ENCODE measurements at places on chromosomes 2 and 18. TPM values are rescaled to one million over a fixed set of nuclear protein-coding genes. Genes with fewer than 3 reads are reported as not detected.

IER3IP1 gene
- total RNA-seq = 20.4 TPM

GRCh38 chr2:106858810-106859209 lies 27.2 kb downstream of the ST6GAL2 start:
- DNase-seq = no peak
- H3K27ac ChIP-seq = no peak overlapping the region
- no peaks in the 10 kb centered on the region for H3K27me3 ChIP-seq
- H3K4me3 ChIP-seq = no peak overlapping the region

- H3K4me3 ChIP-seq = no peak overlapping the region
- DNase-seq = no peak
- no peaks in the 10 kb centered on the region for H3K36me3 ChIP-seq
- H3K27ac ChIP-seq = no peak overlapping the region
- H3K4me1 ChIP-seq = no peaks in the 10 kb centered on the region
- H3K27me3 ChIP-seq = no peaks in the 10 kb centered on the region
These were observed 403.9 kb upstream of the FANCL start for GRCh38 chr2:58645017-58645416.

GRCh38 chr2:137865954-137866540 lies 98.2 kb upstream of the HNMT start:
- no peaks in the 10 kb centered on the region for H3K27me3 ChIP-seq
- peak; percentile 70 for DNase-seq
- no peaks in the 10 kb centered on the region for H3K4me1 ChIP-seq
- no peak overlapping the region for H3K4me3 ChIP-seq
- no peak overlapping the region for H3K27ac ChIP-seq

IL18R1 gene
- 1.5 TPM for total RNA-seq

DNA sequence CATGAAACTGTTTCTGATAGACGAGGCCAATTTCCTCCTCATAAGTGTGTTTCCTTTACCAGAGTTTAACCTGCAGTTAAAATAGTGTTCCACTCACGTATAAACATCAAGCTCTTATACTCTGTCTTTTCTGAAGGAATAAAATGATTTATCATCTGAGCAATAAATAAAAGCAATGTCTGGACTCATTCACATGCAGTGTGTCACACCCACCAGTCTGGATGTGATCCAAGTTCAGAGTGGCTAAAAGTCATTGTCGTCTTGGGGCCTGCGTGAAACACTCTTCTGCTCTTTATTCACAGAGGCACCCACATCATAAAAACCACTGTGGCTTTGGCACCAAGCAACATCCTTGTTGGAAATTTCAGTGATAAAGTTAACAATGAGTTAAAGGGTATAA lies 19.5 kb upstream of the SLC9A4 start:
- DNase-seq = no peak
- H3K4me3 ChIP-seq = no peak overlapping the region
- no peaks in the 10 kb centered on the region for H3K27me3 ChIP-seq
- H3K4me1 ChIP-seq = no peaks in the 10 kb centered on the region
- no peaks in the 10 kb centered on the region for H3K36me3 ChIP-seq

DNA sequence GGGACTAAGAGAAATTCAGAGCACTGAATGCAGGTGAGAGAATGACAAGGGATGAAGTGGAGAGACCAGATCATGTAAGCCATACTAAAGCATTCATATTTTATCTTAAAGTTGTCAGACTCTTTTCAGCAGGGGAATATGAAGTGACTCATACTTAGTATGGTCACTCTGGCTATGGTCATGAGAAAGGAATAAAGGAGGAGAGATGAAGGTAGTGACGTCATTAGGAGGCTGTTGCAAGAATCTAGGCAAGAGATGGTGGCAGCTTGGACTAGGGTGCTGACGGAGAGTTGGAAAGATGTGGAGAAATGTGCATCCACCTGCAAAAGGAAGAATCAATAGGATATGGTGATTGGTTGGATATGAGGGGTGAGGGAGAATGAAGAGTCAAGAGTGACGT lies 203.2 kb upstream of the ACVR2A start:
- H3K36me3 ChIP-seq = no peaks in the 10 kb centered on the region
- DNase-seq = no peak
- H3K4me3 ChIP-seq = no peak overlapping the region
- H3K27me3 ChIP-seq = no peaks in the 10 kb centered on the region
- H3K4me1 ChIP-seq = peaks cover 10% of the 10 kb centered on the region

CNTNAP5 gene
- not detected for total RNA-seq

HAAO gene
- total RNA-seq = 1.5 TPM

DNA sequence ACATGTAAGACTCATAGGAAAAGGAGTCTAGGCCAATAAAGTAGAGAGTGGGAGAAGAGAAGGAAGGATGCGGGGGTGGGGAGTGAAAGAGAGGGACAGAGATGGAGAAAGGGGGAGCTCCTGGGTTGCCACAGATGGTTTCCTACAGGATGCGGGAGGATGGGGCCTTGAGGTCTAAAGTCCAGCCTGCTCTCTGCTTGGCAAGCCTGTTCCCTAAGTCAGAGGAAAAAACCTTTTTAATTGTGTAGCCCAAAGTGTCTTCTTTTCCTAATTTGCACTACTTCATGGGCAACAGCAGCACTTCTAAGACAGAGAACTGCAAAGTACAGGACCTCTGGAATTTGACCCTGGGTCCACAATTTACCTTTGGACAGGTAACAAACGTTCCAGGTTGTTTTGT lies 1.4 kb upstream of the FAM110C start:
- peaks cover 34% of the 10 kb centered on the region for H3K4me1 ChIP-seq
- no peaks in the 10 kb centered on the region for H3K27me3 ChIP-seq
- peak overlapping the region; percentile 95 for H3K27ac ChIP-seq
- DNase-seq = peak; percentile 38
- peaks cover 48% of the 10 kb centered on the region for H3K36me3 ChIP-seq
- peak overlapping the region; percentile 76 for H3K4me3 ChIP-seq

ALLC gene
- not detected for total RNA-seq

- H3K27ac ChIP-seq = no peak overlapping the region
- H3K27me3 ChIP-seq = no peaks in the 10 kb centered on the region
- H3K36me3 ChIP-seq = no peaks in the 10 kb centered on the region
- no peak for DNase-seq
- H3K4me1 ChIP-seq = no peaks in the 10 kb centered on the region
- H3K4me3 ChIP-seq = no peak overlapping the region
These were observed 32.5 kb downstream of the DPP4 start for GRCh38 chr2:162041485-162041884.

DNA sequence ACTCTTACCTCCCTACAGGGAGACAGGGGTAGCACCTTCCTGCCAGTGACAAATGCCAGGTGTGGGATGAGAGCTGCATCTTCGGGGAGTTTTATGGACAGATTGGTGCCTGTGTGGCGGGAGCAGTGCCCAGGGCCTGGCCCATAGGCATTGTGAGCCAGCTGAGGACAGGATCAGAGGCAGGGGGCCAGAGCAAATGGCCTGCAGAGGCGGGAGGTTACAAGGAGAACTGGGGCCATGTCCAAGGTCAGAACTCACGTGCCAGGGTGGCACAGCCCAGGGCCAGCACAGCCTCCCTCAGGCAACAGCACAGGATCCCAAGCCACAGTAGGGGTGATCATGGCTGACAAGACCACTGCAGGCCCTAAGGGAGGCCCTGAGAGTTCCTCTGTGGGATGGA lies 40.2 kb upstream of the MCFD2 start:
- H3K4me3 ChIP-seq = peak overlapping the region; percentile 7
- DNase-seq = no peak
- peak overlapping the region; percentile 45 for H3K27ac ChIP-seq
- H3K36me3 ChIP-seq = peaks cover 25% of the 10 kb centered on the region

DNA sequence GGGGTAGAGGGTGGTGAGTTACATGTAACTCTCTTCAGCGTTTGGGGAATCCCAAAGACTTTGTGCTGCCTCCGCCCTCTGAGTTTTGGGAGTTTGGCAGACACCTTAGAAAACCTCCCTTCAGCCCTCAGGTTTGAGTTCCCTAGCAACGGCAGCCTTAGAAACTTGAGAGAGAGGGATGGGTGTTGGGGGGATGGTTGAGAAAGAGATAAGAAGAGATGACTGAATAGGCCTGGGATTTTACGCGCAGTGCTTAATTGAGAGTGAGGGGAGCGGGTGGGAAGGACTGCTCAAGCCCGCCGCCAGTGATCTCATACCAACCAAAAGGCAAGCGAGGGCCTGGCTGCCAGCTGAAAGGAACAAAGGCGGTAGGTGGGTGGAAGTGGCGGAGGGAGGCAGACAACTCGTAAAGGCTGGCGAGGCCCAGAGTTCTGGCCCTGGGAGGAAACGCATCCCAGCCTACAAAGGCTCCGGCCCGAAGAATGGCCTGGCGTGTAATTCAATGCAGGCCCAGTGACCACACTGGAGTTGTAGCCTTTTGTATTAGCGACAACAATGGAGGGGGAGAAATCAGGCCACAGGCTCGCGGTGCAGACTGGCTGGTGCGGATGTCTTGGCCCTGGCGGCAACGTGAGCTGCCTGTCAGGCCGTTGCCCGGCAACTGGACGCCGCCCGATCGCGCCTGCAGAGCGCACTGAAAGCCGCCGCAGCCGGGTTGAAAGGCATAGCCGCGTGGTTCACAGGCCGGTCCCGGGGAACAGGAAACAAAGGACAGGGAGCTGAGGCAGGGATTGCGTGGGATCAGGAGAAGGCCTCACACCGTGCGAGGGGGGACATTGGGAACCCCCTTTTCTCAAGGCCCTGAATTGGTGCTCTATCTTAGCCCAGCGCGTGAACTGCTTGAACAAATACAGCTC lies 39.9 kb upstream of the DARS1 start:
- no peaks in the 10 kb centered on the region for H3K27me3 ChIP-seq
- H3K36me3 ChIP-seq = peaks cover 5% of the 10 kb centered on the region
- no peak overlapping the region for H3K27ac ChIP-seq
- peak; percentile 77 for DNase-seq

TUBB8B gene
- total RNA-seq = 0.35 TPM

FAM161A gene
- total RNA-seq = 9.1 TPM

MERTK gene
- 2.1 TPM for total RNA-seq

- no peaks in the 10 kb centered on the region for H3K27me3 ChIP-seq
- no peak for DNase-seq
- peaks cover 34% of the 10 kb centered on the region for H3K36me3 ChIP-seq
- no peak overlapping the region for H3K27ac ChIP-seq
- peaks cover 7% of the 10 kb centered on the region for H3K4me1 ChIP-seq
These were observed 1.1 kb upstream of the GBX2 start for GRCh38 chr2:236169151-236169721.

GRCh38 chr2:155070489-155070888 lies 372.0 kb downstream of the KCNJ3 start:
- no peaks in the 10 kb centered on the region for H3K27me3 ChIP-seq
- no peaks in the 10 kb centered on the region for H3K4me1 ChIP-seq
- H3K27ac ChIP-seq = no peak overlapping the region
- no peaks in the 10 kb centered on the region for H3K36me3 ChIP-seq

GRCh38 chr2:6679471-6679870 lies 186.2 kb downstream of the CMPK2 start:
- H3K27me3 ChIP-seq = peaks cover 13% of the 10 kb centered on the region
- H3K4me3 ChIP-seq = no peak overlapping the region
- H3K4me1 ChIP-seq = no peaks in the 10 kb centered on the region
- no peaks in the 10 kb centered on the region for H3K36me3 ChIP-seq
- no peak overlapping the region for H3K27ac ChIP-seq

DNA sequence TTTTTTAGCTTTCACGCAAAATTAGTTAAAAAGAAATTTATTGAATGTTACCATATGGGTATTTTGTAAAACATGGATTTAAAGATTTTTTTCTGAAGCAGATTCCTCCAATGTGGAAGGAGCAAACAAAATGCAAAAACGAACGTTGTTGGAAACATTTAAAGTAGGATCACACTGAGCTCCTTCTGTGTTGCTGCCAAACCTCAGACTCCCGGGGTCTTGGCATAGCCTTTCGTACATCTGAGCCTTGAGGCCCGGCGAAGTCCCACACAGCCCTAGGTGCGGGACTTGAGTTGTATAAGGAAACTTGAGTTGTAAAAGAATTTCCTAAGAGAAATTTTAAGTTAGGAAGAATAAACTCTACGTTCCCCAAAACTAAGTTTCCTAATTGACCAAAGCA lies 52.0 kb upstream of the CD226 start:
- H3K27ac ChIP-seq = no peak overlapping the region
- no peaks in the 10 kb centered on the region for H3K4me1 ChIP-seq
- H3K27me3 ChIP-seq = no peaks in the 10 kb centered on the region
- no peaks in the 10 kb centered on the region for H3K36me3 ChIP-seq

LIMS4 gene
- not detected for total RNA-seq

DNA sequence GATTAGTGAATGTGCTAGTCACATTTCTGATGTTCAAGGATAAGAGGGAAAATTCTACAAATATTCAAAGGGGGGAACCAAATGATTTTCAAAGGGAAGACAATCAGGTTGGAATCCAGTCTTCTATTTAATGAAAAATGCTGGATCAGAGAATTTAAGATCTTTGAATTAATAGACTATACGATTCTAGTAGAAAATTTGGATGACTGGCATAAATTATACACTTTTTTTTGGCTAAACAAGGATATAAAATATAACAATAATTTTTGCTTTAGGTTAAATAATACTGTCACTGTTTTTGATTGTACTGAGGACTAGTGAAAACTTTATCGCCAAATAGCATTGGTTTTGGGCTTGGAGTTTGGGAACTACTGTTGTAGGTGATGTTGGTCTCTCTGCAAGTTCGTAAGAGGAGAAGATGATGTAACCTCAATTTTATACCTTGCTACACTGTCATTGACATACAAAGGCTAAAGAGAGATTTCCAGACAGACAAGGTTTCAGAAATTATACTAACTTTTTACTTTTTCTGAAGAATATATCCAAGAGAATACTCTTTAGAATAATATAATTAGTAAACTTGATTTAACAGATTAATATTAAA lies 51.3 kb downstream of the NCOA1 start:
- no peaks in the 10 kb centered on the region for H3K27me3 ChIP-seq
- H3K27ac ChIP-seq = no peak overlapping the region
- H3K36me3 ChIP-seq = no peaks in the 10 kb centered on the region
- no peak for DNase-seq
- H3K4me1 ChIP-seq = no peaks in the 10 kb centered on the region

DNA sequence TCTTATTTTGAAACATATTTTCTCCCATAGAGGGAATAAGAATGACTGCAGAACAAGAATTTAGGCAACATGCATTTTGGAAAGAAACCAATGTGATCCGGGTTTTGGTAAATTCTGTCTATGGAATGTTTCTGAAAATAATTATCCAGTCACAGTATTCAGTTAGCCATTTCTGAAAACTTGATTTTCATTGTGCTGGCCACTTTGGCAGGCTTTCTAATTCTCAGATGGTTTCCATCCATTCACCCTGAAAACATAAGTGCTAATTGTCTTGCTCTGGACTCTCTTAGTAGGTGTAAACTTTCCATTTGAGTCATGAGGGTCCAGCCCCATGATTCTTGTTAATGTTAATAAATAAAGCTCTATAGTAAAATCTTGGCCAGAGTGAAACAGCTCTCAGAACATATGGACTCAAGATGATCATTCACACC lies 176.5 kb downstream of the RBM43 start:
- H3K36me3 ChIP-seq = no peaks in the 10 kb centered on the region
- no peak overlapping the region for H3K4me3 ChIP-seq
- no peak overlapping the region for H3K27ac ChIP-seq
- DNase-seq = no peak

POTEI gene
- not detected for total RNA-seq

IL1RL1 gene
- not detected for total RNA-seq

G6PC2 gene
- total RNA-seq = not detected

VPS4B gene
- 83.9 TPM for total RNA-seq

DAW1 gene
- total RNA-seq = 2.4 TPM

GRCh38 chr2:101386599-101387150 lies 628 bp downstream of the CREG2 start:
- H3K36me3 ChIP-seq = peaks cover 16% of the 10 kb centered on the region
- no peaks in the 10 kb centered on the region for H3K4me1 ChIP-seq
- peak overlapping the region; percentile 74 for H3K4me3 ChIP-seq
- peaks cover 12% of the 10 kb centered on the region for H3K27me3 ChIP-seq
- peak; percentile 32 for DNase-seq

Measured in Calu3 (cell line).